NCI-H1092 (cell line): ENCODE measurements at places on chromosomes 1 and 21.

DNA sequence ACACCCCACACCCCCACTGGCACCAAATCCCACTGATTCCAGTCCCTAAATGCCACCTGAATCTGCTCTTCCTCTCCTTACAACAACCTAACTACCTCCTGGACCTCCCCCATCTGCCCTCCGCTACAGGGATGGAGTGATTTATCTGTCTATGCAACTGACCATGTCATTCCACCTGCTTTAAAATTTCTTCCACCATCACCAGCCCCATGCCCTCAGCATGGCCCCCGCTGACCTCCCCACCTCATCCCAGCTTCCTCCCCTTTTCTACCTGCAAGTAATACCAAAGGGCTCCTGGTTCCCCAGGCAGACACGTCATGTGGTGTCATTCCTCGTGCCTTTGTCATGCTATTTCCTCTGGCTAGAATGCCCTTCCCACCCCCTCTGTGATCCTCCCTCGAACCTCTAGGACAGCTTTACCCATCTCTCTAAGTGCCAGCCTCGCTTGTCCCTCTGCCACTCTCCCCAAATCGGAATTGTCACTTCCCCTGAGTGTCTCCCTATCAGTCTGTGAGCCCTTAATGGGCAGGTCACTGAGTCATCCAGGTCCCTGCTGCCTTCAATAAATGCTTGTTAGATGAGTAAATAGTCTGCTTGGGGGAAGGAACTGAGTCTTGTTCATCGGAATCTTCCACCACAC is 3.7 kb downstream of the GJB4 start:
- no peak for DNase-seq

DNA sequence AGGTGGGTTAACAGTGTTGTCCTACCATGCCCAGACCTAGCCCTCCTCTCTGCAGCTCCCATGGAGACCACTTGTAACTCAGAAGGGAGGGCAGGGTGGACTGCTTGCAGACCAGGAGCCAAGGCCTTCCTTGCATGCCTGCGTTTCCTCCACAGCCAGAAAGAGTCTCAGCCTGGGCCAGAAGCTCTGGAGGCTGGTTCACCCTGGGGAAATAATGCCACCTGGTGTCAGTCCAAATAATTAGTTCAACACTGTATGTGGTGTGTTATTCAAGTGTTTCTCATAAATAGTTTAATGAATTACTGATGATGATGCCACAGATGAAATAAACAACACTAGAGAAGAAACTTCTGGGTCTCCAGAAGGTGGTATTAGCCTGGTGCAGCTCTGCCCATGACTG is 16.9 kb upstream of the VANGL1 start:
- no peak for DNase-seq

- DNase-seq = no peak
Measured at GRCh38 chr1:236273358-236273757, 8.4 kb downstream of the ERO1B start.

- no peak for DNase-seq
Measured at GRCh38 chr1:28782011-28782410, 30.0 kb upstream of the OPRD1 start.

DNA sequence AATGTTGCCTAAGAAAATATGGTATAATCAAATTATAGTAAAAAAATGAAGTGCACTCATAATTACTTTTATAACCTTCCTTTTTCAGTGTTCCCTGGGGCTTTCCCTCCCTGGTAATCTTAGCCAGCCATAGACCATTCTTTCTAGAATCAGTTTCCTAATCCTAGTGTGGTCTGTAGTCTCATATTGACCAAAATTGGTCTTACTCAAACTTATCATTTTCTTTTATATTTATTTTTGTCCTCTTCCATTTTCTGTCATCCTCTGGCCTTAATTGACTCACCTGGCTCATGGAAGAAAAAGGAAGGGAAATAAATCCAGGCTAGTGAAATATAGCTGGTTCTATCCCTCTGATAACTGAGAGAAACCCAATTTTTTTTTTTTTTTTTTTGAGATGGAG is 70.9 kb upstream of the BMP8A start:
- no peak for DNase-seq

DNA sequence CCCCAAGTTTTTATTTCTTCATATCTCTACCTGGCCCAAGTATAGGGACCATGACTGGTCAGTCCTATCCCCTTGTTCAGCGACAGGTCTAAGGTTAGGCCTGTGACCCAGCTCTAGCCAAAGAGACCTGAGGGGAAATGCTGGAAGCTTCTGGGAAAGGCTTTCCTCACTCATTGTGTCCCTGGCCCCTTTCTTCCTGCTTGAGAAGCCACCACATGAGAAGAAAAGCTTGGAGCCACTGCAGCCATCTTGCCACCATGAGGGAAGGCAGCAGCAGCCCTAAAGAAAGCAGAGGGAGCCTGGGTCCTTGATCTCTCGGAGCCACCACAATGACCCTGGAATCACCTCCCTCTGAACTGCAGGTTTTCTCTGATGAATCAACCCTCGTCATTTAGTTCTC is 43.4 kb downstream of the ATF3 start:
- no peak for DNase-seq

DNA sequence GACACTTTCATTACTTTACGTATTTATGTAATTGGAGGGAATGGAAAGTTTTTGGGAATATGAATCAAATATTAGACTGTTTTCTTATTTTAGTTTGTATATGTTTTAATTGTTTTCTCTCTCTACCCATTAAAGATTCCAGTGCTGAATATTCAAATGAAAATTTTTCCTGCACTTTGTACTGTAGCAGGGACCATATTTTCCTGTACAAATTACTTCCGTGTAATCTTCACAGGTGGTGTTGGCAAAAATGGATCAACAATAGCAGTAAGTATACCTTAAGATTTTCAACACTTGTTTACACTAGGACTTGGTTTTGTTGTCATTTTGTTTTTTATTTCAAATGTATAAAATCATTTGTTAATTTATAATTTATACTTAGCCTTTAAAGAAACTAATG is 18.4 kb downstream of the DENND2D start:
- no peak for DNase-seq

DNA sequence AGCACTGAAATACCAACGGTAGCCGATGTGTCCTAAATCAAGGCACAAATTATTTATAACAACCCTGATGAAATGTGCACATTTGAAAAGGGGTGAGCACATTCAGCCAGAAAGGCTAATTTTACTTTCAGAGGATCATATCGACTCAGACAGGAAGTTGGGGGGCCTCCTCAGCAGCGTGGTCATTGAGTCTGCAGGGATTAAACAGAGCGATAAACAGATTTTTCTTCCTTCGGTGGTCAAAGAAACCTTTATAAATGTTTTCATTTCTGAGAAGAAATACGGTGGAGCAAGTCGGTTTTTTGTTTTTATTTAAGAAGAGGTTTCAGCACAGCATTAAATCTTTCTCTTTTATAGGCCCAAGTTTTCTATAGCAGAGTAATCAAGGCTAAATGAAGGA is 45.7 kb downstream of the PGM1 start:
- DNase-seq = no peak

GRCh38 chr1:113490384-113490783 is 100.1 kb downstream of the MAGI3 start:
- DNase-seq = no peak

- no peak for DNase-seq
Measured at GRCh38 chr21:36535618-36536241, 55.8 kb upstream of the CLDN14 start.

GRCh38 chr21:34800797-34801518 is 132.2 kb downstream of the CLIC6 start:
- DNase-seq = no peak

DNA sequence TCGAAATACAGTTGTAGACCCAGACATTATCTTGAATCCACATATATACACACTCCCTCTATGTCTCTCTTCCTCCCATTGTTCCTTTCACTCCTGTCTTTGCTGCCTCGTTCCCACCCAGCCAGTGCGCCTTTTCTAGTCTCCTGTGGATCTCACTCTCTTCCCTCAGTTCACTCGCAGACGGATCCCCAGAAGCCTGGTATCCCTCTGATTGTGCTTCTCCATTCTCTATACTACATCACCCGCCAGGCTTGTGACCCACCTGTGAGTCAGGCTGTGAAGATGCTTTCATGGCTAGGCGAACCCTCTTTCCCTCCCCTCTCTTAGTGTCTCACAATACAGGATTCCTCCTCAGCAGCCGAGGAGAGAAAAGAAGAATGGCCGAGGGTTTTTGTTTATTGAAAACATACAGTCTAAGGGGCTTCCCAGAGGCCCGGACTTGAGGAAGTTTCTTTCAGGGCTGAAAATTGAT is 1.5 kb downstream of the HCN3 start:
- no peak for DNase-seq

- no peak for DNase-seq
Measured at GRCh38 chr1:177306019-177306415, 135.3 kb downstream of the BRINP2 start.

GRCh38 chr1:201004732-201005131 is 18.8 kb downstream of the KIF21B start:
- DNase-seq = no peak

DNA sequence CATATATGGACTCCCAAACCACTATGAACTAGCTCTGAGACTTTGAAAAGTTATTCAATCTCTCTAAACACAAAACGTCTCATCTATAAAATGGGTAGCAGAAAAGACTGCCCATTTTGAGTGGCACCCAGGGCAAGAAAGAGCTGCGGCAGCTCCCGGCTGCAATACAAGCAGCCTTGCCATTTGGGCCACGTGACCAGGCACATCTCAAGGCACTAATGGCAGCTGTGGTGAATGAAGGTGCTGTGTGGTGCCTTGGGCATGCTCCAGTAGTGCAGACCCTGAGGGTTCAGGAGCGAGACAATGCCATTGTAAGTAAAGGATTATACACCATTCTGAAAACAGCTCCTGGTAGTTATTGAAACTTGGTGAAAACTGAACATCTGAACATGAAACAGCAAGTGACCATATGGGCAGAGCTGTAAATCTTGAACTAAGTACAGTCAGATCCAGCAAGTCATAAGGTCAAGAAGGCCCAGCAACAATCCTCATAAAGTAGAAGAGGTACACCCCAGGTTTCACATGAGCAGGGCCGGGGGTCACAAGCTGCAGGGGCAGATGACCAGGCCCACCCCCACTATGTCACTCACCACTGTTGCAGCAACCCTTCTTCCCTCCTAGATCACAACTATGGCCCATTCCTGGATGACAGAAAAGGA is 39.4 kb upstream of the HIVEP3 start:
- no peak for DNase-seq

DNA sequence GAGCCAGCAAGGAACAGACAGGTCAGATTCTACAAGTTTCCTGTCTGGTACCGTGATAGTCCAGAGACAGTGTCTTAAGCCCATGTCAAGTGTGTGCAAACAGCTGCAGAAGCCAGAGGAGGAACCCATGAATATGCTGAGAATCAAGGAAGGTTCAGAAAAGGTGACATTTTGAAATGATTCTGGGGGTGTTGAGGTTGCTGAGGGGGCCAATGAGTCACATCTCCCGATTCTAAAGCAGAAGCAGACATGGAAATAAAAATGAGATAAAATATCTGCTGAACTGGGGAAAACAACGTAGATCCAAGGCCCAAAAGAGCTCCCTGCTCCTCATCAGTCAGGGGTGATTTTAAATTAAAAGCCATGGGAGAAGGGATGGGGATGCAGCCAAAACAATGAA is 15.8 kb upstream of the SYT6 start:
- no peak for DNase-seq

GRCh38 chr1:173409613-173410012 is 67.5 kb upstream of the PRDX6 start:
- no peak for DNase-seq

- no peak for DNase-seq
Measured at GRCh38 chr1:230371923-230372703, 54.0 kb downstream of the PGBD5 start.

DNA sequence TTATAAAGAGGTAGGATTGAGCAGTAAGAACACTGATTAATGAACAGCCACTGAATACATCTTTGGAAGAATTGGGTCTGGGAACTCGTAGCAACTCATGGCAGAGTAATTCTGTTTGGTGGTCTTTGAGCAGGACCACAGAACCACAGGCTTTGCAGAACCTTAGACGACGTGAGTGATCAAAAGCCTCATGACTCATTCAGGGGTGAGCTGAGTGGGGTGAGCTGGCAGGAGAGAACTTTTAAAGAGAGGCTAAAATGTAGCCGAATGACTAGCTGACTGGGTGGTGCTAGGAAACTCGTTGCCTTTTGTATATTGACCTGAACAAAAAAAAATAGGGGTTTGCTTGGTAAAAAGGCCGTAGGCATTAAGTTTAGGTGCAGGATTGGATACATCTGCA is 313.8 kb downstream of the TGFB2 start:
- no peak for DNase-seq

DNA sequence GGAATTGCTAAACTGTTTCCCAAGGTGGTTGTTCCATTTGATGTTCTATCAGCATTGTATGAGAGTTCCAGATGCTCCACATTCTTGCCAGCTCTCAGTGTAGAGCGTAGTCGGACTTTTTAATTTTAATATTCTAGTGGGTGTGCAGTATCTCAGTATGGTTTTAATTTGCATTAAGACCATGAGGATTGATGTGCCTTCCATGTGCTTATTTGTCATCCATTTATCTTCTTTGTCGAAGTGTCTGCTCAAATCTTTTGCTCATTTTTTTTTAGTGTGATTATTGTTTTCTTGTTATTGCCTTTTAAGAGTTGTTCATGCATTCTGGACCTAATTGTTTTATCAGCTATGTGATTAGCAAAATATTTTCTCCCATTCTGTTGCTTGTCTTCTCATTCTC is 13.8 kb upstream of the GUCA2B start:
- no peak for DNase-seq

DNA sequence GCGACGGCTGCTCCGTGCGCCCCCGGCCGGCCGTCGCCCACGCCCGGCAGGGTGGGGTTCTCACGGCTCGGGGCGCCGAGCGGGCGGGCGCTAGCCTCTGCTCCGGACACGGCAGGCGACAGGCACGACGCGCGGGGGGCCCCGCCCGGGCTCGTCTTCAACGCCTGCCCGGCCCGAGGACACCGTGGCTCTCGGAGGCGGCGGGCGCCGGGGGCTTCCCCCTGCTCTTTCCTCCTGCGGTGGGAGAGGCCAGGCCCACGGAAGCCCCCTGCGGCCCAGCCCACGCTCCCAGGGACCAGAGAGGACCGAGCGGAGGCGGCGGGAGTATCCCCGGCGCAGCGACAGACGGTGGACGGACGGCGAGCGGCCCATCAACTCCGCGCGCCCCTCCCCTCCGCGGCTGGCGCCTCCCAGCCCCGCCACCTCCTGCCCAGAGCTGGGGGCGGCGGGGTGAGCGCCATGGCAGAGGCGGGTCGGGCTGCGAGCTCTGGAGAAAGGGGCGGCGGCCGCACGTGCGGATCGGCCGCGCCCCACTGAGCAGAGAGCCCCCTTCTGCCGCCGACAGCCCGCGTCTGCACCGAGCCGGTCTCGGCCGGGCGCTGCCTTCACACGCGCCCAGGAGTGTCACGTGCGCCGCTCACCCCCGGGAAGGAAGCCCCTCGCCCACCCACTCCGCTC is at the start of the genes SHE and TDRD10:
SHE (minus strand) TSS at position 347 of the 678 bp plus-strand sequence. CDS start 386 bp downstream, outside the sequence.
TDRD10 (plus strand) TSS at position 154 of the 678 bp plus-strand sequence. CDS start 4,685 bp downstream, outside the sequence.
- DNase-seq = no peak

DNA sequence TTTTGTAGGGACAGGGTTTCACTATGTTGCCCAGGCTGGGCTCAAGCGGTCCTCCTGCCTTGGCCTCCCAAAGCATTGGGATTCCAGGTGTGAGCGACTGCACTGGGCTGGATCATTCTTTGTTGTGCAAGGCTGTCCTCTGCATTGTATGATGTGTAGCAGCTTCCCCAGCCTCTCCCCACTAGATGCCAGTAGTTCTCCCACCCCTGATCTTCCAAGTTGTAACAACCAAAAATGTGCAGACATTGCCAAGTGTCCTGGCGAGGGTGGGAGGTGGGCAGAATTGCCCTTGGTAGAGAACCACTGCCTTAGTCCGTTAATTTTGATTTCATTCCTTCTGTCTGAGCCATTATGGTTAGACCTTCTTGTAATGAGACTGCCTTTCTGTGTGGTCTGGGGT is 7.2 kb downstream of the GALNT2 start:
- no peak for DNase-seq
